ENCODE measurements at places on chromosomes 2 and 18. TPM values are rescaled to one million over a fixed set of nuclear protein-coding genes. Genes with fewer than 3 reads are reported as not detected.
A peak's percentile ranks its signal among the peaks of the same experiment; 100 is the strongest.

ARHGAP25 gene
- total RNA-seq, result not detected

MBOAT2 gene
- 51.1 TPM for total RNA-seq

LHCGR gene
- total RNA-seq, result not detected

ZNF385B gene
- total RNA-seq, result not detected

GRCh38 chr2:235546151-235546435 lies 52.2 kb downstream of the AGAP1 start:
- DNase-seq, result no peak

- DNase-seq, result no peak
These were observed 90.3 kb upstream of the BCL2L11 start for GRCh38 chr2:111030260-111030891.

DNA sequence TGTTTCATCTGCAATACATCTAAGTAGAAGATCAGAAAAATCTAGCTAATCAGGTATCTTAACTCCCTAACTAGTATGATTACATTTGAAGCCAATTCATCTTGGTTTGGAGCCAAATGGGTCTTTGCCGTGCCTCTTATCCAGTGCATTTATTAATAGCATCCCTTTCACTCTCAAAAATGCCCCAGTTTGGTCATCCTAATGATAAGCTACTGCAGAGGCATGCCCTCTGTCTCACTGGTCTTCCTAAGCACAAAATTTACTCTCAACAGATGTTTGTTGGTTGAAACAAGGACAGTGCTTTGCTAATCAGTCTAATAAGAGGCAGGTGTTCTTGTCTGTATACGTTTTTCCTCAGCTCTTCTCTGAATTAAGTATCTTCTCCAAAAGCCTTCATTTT lies 403.2 kb downstream of the RAD51AP2 start:
- no peak for DNase-seq

DNA sequence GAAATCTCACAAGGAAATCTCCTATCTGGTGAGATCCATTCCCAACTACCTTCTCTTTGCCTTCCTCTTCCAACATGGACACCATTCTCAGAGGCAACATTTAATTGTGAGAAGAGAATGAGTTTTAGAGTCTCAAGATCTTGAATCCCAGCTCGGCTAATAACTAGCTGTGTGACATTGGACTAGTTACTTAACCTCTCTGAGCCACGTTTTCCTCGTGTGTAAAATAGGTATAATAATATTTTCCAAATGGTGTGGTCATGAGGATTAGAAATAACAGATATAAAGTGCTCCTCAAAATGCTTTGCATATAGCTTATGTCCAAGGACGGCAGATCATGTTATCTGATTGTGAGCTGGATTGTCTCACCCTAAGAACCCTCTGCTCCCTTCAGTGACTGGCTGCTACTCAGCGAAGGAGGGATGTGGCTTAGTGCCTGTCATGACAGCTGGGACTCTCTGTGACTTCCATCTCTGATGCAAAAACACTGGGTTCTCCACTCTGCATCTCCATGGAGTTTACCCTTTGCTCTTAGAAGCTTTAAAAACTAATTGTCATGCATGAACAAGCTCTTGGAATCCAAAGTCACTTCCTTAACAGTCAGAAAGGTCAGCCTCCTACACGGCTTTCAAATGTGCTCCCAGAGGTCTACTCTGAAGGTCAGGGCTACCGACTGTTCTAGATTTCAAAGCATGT lies 38.4 kb upstream of the MRPL19 start:
- DNase-seq, result peak; percentile 65
